ENCODE measurements at places on chromosomes 7 and 10.

GRCh38 chr10:61902445-61903220 lies 1.1 kb downstream of the ARID5B start:
- peak; percentile 68 for DNase-seq

DNA sequence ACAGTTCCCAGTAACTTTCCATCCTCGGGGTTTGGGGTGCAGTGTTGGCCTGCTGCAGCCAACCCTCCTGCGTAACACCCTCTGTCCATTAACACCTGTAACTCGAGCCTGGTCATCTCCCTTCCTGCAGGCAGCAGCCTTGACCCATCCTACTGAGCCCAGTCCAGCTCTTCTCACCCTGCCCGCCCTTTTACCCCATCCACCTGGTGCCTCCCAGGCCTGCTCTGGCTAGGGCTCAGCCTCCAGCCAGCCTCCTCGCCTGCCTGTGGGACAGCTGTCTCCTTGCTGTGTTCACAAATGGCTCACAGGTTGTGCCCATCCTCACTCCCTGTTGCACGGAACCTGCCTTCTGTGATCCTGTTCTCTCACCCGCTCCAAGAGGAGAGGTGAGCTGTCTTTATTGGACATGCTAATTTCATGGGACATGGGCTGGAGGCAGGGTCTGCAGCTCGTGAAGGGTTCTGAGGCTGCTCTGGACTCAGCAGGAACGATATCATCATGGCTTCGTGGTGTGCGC lies 277.2 kb upstream of the TCERG1L start:
- DNase-seq: no peak

GRCh38 chr7:77538281-77539212 lies 1.5 kb downstream of the PTPN12 start:
- DNase-seq: peak; percentile 94

- DNase-seq: peak; percentile 75
These were observed 6.5 kb downstream of the ASB13 start for GRCh38 chr10:5659702-5660528.

- peak; percentile 54 for DNase-seq
These were observed 161.6 kb upstream of the PRSS1 start for GRCh38 chr7:142587578-142588191.

Data from RWPE1 (cell line).